ENCODE measurements at places on chromosomes 13 and 19.
A peak's percentile ranks its signal among the peaks of the same experiment; 100 is the strongest.

GRCh38 chr19:48802623-48803022, 8.2 kb downstream of the BCAT2 start:
- DNase-seq = no peak

DNA sequence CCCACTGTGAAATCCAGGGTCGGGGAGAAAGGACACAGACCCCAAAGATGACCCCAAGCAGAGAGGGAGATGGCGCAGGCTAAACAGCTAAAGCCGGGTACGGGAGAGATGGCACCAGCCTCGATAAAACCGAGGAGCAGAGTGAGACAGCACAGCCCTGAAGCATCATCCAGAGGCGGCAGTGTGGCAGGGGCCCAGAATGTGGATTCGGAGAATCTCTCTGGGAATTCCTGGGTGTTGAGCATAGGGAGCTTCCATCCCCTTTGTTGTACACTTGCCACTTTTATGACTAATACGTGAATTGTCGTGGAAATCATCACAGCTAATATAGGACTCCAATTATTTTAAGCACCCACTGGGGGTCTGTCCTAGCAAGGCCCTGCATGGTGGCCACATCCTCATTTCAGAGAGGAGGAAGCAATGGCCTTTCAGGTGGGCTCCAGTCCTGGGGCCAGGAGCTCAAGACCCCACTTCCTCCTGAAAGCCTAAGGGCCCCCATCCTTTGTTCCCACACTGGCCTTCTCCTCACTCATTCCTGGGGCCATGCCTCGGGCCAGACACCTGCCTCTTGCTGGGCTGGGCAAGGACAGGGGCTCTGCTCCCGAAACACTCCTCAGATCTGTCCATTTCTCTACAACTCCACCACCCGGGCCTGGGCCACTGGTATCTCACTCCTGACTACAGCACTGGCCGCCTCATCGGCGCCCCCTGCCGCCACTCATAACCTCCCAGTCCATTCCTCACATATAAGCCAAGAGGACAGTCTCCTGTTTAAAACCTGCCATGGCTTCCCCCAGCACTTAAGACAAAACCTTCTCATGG, 29.3 kb upstream of the ATP1A3 start:
- DNase-seq = peak; percentile 3

- no peak for DNase-seq
These were observed 75.9 kb downstream of the TNFSF11 start for GRCh38 chr13:42649831-42650230.

DNA sequence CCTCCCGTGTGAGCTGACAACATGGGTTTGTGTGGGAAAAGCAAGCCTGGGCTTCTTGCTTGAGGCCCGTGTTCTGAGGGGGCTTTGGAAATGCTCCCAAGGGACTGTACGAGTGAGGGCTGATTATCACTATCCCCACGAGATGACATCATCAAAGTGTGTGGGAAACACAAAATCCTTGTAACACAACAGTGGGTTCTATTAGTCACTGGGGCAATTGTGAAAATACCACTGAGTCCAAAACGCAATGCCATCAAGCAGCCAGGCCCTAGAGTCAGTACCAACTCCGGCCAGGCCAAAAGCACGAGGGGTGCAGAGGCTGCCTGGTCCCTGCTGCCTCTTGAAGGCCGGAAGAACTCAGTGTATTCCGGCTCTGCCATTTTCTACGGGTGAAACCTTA, 29.6 kb downstream of the CAPS start:
- DNase-seq = peak; percentile 71

DNA sequence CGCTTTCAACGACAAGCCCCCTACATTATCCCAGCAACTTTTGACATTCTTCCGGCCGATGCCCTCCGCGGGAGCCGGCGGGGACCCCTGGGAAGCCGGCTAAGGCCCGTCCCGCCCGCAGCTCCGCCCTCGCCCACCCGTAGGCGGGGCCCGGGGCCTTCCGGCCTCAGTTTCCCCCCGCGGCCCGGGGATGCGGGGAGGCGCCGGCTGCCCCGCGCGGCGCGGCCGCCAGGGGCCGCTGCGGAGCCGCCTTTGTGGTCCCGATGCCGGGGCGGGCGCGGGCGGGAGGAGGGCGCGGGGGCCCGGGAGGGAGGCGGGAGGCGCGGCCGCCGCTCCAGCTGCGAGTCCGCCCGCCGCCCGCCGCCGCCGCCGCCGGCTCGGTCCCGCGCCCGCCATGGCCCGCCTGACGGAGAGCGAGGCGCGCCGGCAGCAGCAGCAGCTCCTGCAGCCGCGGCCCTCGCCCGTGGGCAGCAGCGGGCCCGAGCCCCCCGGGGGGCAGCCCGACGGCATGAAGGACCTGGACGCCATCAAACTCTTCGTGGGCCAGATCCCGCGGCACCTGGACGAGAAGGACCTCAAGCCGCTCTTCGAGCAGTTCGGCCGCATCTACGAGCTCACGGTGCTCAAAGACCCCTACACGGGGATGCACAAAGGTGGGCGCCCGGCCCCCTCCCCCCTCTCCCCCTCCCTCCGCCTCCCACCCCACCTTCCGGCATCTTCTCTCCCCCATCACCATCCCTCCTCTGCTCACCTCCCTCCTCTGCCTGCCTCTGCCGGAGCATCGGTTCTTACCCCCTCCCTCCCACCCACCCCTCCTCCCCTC, at the start of gene CELF5:
CELF5 (plus strand) TSS at position 316 of the 823 bp plus-strand sequence; CDS start at position 395, 79 bp downstream.
- peak; percentile 11 for DNase-seq

GRCh38 chr13:75175575-75175974, 306.4 kb downstream of the TBC1D4 start:
- peak; percentile 39 for DNase-seq

- no peak for DNase-seq
These were observed 13.2 kb upstream of the LATS2 start for GRCh38 chr13:21074546-21074945.

- no peak for DNase-seq
These were observed 66.6 kb downstream of the COL4A1 start for GRCh38 chr13:110240352-110240751.

DNA sequence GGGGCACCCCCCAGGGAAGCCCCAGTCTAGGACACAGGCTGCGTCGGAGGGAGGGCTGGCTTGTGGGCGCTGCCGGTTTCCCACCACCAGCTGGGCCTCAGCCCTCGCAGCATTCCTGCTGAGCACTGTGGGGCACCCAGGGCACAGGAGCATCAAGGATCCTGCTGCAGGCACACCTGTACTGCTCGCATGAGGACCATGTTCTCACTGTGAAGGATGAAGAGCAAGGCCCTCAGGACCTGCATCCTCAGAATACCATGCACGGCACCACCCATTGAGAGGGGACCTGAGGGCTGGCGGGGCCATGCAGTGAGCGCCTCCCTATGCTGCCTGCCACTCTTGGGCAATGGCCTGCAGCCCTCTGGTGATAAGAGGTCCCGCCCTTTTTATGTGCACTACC, 31.4 kb downstream of the TUBA3C start:
- no peak for DNase-seq

DNA sequence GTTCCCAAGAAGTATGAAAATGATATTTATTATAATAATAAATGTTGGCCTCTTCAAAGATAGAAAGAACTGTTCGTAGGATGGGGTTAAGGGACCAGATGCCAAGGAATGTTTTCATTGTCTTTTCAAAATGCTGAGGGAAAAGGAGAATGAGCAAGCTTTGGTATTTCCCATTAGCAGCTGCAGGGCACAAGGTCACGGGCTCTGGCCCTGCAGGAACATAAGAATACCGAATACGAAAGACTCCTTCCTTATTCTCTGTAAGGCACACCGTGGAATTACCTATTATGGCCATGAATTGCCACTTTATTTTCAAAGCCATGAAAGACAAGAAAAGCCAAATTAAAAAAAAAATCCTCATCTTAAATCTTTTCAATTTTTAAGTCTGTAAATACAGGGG, 49.6 kb upstream of the OLFM4 start:
- no peak for DNase-seq

- DNase-seq = no peak
These were observed 818.9 kb downstream of the OLFM4 start for GRCh38 chr13:53847502-53847901.

DNA sequence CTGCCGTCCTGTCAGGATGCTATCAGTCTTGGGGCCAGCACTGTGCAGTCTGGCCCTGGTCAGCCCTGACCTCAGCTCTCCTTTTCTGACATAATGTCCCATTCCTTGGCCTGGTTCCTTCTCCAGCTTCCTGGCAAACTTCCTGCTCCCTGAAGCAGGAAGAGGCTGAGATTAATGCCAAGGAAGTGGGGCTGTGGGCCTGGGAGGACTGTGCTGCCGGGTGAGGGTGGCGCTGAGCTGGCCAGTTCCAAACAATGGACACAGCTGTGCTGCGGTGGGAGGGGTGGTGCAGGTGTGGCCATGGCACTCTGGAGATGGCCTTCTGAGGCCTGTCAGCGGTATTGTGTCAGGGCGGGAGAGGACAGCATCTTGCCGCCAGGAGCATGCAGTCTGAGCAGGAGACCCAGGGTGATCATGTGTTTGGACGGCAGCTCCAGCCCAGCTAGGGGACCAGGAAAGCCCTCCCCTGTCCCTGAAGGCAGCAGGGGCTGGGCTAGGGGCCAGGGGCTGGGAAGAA, 30.9 kb downstream of the TUBA3C start:
- DNase-seq = no peak

DNA sequence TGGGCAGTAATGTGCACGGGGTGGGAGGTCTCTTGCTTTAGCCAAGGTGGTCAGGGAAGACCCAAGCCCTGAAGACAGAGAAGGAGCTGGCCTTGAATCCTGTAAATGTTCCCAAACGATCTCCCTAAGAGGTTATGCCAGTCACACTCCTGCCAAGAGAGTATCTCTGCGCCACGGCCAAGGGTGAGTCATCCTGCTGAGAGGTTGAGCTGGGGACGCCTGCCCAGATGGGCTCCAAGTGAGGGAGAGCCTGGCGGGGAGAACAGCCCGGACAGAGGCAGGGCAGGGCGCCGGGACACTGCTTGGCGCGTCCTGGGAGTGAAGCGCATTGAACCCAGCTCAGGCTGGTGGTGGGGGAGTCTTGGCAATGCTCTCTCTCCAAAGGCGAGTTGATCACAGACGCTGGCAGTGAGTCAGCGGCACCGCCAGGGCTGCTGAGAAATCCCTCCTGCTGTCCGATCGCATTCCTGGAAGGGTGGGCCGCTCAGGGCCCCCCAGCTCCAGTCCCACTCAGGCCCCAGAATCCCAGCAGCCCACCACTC, 16.4 kb downstream of the SULT2B1 start:
- DNase-seq = peak; percentile 87

GRCh38 chr13:60590800-60591747, 194.1 kb downstream of the TDRD3 start:
- peak; percentile 84 for DNase-seq

DNA sequence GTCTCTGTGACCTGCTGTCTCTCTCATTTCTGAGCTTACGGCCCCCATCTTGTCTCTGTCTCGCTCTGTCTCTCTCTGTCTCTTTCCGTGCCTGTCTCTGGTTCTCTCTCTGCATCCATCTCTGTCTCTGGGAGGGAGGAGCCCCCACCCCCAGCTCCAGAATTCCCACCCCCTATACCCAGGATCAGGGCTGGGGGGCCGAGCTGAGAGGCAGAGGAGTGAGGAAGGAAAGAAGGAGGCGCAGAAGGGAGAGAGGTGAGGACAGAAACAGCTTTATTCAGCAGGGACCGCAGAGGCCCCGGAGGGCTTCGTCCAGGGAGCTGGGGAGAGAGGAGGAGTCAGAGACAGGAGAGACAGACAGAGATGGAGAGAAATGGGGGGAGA, 14.0 kb downstream of the JOSD2 start:
- DNase-seq = no peak

GRCh38 chr19:21221693-21222092, 79.9 kb downstream of the ZNF431 start:
- DNase-seq = no peak

DNA sequence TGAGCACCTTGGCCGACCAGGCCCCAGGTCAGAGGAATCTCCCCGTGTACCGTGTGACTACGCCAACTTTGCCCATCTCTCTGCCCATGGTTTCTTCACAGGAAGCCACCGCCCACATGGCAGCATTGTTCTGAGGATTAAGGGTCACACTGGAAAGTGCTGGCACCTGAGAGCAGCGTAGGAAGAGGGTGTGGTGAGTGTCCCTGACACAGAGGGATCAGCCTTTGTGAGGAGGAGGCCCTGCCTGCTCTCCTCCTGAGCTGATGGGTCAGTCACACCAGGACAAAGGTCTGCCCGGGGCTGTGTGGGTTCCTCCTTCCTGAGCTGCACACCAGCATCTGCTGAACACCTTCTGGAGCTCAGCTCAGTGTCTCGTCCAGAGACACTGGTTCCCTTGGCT, 32.2 kb upstream of the SLC15A1 start:
- no peak for DNase-seq

GRCh38 chr13:73158851-73159250, 100.0 kb downstream of the KLF5 start:
- peak; percentile 67 for DNase-seq

GRCh38 chr13:82358284-82358683, 1524.0 kb downstream of the SLITRK1 start:
- DNase-seq = peak; percentile 3

DNA sequence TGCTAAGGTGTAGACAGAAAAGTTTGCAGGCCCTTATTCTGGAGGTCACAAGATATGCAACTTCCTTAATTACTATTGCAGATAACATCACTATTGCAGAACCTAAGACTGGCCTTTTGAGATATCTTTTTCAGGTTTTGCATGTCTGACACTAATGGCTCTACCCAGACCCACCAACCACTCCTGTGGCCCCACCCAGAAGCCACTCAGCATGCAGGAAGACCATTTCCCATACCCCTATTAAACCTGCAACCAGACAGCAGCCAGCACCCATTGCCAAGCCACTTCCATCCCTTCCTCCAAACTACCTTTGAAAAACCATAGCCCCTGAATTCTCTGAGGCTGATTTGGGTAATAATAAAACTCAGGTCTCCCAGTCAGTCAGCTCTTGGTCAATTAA, 297.6 kb downstream of the SLITRK6 start:
- DNase-seq = no peak

DNA sequence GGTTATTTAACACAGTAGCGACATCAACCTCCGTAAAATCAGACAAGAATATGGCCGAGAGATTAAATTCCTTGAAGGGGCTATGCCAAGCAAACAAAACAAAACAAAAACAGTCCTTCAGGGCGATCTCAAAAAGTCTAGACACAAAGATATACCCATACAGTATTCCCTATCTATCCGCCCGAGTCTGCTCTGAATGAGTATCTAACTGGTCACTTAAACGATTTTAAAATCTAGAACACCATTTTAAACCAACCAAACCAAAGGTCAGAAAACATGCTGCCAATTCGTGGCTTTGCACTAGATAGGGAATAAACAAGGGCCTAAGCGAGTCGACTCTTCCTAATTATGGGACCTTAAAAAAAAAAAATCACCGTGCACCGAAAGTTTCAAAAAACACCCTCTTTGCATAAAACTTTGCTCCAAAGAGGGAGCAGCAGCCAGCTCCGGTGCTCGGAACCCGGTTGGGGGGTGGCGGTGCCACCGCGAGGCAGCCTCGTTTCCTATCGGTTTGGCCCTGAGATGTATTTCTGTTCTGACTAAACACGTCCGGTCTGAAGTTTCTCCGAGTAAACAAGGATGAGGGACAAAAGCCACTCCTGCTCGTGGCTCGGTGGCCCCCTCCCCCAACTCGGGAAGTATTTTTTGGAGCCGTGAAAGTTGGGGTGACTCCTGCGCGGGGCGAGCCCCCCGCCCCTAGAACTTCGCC, 1.8 kb downstream of the HMGB1 start:
- DNase-seq = peak; percentile 69

- DNase-seq = peak; percentile 2
These were observed 955.6 kb downstream of the UQCRFS1 start for GRCh38 chr19:28257396-28257795.
